ENCODE measurements at places on chromosomes 5 and 9.

- no peak for DNase-seq
These were observed 153.4 kb downstream of the OLFM1 start for GRCh38 chr9:135240871-135241311.

DNA sequence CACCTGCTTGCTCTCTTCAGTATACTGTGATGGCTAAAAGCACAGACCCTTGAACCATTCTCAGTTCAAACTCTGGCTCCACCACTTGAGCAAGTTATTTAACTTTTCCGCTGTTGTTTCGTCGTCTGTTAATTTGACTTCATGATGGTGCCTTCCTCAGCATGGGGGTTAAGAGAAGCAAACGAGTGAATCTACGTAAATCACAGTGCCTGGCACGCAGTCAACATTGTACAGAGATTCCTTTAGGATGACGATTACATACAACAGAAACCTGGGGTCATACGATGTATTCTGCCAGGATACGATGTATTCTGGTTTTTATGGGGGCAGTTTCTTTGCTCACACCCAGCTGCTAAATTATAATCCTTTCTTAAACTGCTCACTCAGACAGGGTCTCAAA is 515.6 kb downstream of the CCDC171 start:
- no peak for DNase-seq

DNA sequence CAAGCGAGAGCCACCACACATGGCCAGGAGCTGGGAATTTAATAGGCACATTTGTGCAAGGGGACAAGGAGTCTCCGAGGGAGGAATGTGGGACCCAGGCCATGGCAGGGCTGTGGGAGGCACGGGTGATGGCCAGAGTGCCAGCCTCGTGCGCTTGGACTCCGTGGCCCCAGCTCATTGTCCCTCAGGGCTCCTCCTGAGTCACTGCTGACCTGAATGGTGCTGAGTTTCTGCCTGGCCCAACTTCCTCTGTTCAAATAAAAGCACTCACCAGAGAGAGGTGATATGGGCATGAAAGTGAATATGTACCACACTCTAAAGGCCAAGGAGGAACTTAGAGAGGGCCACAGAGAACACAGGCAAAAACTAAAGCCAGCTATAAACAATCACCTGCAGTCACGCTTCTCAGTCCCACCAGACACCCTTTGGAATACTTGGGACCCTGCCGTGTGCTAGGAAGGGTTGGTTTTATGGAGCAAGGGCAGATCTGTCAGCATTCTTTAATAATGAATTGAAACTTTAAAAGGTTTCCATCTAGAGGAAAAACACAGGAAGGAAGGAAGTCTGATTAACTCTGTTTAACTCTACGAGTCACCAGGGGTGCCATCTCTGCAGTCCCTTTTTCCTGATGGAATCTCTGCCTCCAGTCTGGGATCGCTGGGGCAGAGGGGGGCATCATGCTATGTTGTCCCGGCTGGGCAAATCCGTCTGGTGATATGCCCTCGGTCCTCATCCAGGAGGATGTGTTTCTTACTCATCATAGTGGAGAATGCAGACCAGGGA is 25.1 kb upstream of the UBE2QL1 start:
- no peak for DNase-seq

GRCh38 chr5:1180096-1180495 is 21.3 kb upstream of the SLC6A19 start:
- no peak for DNase-seq

DNA sequence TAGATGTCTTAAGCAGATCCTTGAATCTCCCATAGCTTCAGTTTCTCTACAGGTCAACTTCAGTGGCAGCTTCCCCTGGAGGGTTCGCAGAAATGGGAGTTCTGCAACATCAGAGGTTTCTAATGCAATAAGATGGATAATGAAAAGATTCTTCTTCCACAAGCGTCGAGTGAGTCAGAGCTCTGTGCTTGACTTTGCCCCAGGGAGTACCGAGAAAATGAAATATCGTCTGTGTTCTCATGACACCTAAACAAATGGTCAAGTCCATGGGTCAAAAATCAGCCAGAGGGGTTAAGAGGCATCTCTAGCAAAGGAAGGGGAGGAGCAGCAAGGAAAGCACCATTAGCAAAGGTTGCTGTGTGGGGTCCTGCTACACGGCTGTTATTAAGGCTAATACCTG is 3.2 kb upstream of the ADRA1B start:
- no peak for DNase-seq

DNA sequence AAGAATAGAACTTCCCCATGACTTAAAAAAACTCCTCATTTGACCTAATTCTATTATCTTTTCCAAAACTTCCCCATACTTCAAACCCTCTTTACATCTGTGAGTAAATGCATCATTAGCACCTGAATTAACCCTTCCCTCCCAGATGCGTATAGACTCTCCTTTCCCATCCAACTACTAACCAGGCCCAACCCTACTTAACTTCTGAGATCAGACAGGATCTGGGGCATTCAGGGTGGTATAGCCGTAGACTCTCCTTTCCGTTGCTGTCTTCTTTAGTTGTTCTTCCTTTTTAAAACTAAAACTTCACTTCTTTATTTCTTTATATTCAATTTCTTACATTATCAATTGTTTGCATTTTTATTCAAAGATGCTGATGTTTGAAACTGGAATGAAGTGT is 165.2 kb downstream of the SLCO4C1 start:
- DNase-seq: no peak

DNA sequence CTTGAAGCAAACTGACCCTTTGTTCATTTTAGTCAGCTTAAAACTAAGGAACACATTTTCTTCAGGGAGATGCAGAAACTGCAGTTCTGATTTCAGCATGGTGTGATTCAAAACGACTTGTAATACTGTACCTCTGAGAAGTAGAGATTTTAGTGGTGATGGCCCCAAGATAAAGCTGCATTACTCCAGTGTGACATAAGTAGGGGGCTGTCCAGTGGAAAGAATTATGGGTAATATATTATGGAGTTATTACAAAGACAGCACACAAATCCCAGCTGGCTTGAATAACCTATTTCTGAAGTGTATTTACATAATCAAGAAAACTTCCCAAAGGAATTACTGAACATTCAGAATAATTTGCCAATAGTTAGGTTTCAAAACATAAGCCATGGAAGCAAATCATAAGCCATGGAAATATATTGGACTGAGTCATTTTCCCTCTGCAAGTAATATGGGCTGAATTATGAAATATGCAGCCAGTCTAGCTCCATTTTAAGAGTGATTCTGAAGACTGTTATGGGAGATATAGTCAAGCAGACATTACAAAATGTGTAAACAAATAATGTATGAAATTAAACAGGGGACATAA is 133.7 kb upstream of the FBXL17 start:
- DNase-seq: no peak

DNA sequence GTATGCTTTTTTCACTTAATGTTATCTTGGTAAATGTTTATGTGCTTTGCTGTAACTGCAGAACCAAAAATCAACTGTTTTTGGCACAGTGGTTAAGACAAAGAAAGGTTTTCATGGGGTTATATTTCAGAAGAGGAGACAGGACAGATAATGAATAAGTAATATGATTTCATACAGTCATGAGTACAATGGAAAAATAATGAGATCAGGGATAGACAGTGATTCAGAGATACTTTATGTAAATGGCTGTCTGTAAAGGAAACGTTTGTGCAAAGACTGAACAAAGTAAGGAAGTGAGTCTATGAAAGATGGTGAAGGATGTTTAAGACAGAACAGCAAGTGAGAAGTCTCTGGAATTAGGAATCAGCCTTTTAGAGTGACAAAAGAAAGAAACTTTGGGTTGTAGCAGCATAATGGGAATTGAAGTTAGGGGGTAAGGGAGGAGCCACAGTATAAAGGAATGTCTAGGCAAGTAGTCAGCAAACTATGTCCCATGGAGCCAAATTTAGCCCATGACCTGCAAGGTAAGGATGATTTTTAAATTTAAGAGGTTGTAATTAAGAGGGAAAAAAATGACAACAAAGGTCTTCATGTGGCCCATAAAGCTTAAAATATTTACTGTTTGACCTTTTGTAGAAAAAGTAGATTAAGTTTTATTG is 55.0 kb downstream of the TNPO1 start:
- no peak for DNase-seq

GRCh38 chr9:134344068-134344799 is 18.0 kb downstream of the RXRA start:
- no peak for DNase-seq

DNA sequence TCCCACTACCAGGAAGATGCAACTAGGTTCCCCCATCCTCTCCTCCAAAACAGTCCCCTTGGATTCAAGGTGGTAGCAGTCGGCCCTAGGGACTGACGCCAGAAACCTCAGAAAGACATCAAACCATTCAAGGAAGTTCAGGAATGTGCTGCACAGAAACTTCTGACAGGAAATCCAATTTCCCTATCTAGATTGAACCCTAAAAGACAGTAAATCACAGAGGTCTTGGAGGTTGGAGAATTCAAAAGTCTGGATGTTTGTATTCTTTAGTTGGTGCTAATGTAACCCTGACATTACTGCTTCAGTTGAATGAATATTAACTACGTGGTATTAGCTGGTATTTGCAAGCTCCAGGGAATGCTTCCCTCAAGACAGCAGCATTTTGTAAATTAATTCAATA is 125.3 kb downstream of the SYK start:
- DNase-seq: no peak

DNA sequence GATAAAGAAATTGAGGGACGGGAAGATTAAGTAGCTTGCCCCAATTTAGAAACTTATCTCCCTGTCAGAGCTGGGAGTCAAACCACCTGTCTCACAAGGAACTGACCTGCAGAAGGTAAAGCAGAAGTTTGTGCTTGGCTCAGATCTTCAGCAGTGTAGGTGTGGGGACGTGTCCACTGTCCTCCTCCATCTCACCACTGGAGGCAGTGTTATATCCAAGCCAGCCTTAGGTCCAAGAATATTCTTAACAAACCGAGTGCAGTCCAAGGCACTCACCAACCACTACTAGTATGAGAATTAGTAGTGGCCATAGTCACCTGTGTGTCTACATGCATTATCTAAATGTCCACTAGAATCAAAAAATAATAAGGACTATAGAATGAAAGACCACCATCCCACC is 86.3 kb upstream of the IRX1 start:
- DNase-seq: no peak

GRCh38 chr9:135992486-135993408 is 31.6 kb upstream of the UBAC1 start:
- peak; percentile 82 for DNase-seq

DNA sequence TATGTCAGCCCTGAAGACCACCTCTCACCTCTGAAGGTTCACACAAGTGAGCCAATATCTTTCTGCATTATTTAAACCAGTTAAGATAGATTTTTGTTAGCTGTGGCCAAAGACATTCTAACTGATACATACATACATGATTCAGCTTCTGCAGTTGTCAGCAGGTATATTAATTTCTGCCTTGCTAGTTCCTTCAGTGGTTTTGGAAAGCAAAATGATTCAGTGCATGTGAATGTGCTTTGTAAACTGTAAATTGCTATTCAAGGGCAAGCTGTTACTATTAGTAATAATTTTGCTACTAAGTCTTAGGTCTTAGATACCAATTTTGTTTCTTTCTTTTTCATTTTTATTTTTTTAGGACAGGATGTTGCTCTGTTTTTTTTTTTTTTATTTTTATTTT is 89.2 kb upstream of the ERBIN start:
- no peak for DNase-seq

GRCh38 chr9:70049236-70049635 is 5.6 kb downstream of the MAMDC2 start:
- DNase-seq: no peak

DNA sequence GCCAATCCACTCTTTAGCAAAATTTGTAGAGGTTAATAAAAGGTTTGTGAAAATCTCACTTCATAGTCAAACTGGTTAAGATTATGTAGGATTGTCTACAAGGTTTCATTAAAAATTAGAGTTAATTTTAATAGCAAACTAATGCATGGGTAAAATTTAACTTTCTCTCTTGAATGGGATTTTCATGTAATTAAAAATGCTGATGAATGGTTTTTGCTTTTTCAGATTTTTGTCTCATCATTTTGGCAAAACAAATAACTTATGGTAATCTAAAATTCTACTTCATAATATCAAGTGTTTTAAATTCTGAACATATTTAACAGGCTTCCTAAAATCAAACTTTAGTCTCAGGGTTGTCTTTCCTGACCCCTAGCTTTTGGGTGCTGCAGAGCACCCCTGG is 113.8 kb upstream of the FAM174A start:
- no peak for DNase-seq

DNA sequence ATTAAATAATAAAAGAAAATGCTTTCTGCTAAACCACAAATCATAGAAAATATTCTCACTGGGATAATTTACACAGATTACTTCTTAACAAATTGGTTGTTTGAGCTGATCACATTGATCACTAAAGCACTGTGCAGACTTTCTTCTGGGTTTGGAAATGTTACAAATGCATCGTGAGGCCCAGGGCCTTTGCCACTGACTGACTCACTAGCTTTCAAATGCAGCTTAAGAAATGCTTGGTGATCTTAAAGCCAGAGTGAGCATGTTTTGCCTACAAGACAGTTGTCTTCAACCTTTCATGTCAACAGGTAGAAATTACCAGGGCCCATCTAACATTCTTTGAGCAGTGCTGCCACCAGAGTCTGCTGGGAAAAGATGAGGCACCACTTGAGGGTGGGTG is 252.3 kb upstream of the ADRA1B start:
- no peak for DNase-seq

DNA sequence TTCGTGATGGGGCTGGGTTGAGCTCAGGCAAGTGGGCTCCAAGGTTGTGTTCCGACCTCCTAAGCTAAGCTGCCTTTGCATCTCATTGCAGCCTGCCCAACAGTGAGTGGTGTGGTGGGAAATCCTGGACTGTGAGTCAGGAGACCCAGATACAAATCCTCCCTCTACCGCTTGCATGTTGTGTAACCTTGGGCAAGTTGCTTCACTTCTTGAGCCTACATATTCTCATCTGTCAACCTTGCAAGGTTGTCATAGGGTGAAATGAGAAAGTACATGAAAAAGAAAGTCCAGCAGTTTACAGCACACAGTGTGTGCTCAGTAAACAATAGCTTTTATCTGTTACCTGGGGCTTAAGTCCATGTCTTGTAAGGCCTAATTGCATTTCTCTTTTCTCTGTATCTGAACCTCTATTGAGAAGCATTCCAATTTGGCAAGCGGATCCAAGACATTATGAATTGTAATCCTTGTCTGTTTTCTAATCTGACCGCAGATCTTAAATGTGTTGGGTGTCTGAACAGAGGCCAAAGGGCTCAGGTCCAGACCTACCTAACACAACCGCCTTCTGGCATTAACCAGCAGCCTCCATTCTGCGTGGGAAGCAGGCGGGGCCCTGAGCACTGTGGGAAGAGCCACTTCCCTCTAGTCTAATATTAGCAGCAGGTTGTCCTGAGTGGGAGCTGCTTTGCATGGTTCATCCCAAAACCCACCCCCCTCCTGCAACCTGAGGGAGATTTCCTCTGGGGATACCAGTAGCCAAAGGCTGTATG is 1.8 kb upstream of the GALNT12 start:
- no peak for DNase-seq

- DNase-seq: no peak
These were observed 21.8 kb downstream of the TNIP1 start for GRCh38 chr5:151058891-151059489.

GRCh38 chr5:54180630-54181031 is 129.7 kb downstream of the ARL15 start:
- no peak for DNase-seq
